ENCODE measurements at places on chromosomes 2 and 18.

- no peak for DNase-seq
These were observed 81.3 kb downstream of the ROCK2 start for GRCh38 chr2:11263177-11263576.

GRCh38 chr2:156332534-156333273 lies at the start of gene NR4A2:
Gene NR4A2, minus strand, starts transcription at chr2:156332721. Its CDS starts 2,535 bp downstream, at chr2:156330186.
- peak; percentile 80 for DNase-seq

GRCh38 chr2:192090911-192091310 lies 103.8 kb downstream of the TMEFF2 start:
- no peak for DNase-seq

GRCh38 chr2:132948211-132948610 lies 278.2 kb upstream of the LYPD1 start:
- DNase-seq: no peak

- DNase-seq: no peak
These were observed 135.4 kb upstream of the APCDD1 start for GRCh38 chr18:10319026-10319425.

- DNase-seq: no peak
These were observed 299.0 kb downstream of the FBXO15 start for GRCh38 chr18:73848656-73849055.

DNA sequence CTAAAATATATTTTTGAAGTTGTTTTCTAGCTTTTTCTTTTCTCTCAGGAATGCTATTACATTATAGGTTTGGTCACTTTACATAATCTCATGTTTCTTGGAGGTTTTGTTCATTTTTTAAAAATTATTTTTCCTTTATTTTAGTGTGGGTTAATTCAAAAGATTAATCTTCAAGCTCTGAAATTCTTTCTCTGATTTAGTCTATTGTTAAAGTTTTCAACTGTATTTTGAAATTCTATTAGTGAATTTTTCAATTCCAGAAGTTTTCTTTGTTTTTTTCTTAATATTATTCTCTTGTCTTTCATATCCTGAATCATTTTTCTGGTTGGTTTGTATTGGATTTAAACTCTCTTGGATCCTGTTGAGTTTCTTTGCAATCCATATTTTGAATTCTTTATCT lies 80.4 kb downstream of the MSTN start:
- no peak for DNase-seq

DNA sequence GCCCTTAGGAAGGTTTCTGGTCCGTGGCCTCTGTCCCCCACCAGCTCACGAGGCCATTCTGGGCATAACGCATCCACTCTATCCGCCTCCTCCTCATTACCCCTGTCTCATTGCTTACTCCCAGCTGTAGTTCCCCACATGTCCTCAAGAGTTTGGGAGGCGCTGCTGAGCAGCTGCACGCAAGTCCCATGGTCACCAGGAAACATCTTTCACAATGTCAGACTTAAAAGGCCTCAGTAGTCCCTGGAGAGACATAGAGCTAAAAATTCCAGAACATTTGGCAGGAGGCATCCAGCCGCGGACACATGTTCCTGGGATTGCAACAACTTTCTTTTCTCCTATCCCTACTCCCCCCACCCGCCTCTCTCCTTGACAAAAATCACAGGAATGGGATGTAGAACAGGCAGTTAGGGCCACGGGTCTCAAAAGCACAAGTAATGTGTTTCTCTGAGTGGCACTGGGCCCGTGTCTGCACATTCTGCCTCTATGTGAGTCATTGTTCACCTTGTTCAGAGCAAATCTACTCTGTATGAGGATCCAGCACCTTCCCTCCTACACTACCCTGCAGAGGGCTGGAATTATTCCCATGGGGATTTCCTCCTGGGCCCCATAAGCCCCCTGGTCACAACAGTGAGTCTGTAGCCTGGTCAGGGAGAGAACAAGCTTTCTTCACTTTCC lies 8.1 kb downstream of the LBH start:
- DNase-seq: no peak

- no peak for DNase-seq
These were observed 578 bp downstream of the IWS1 start for GRCh38 chr2:127525691-127526131.

DNA sequence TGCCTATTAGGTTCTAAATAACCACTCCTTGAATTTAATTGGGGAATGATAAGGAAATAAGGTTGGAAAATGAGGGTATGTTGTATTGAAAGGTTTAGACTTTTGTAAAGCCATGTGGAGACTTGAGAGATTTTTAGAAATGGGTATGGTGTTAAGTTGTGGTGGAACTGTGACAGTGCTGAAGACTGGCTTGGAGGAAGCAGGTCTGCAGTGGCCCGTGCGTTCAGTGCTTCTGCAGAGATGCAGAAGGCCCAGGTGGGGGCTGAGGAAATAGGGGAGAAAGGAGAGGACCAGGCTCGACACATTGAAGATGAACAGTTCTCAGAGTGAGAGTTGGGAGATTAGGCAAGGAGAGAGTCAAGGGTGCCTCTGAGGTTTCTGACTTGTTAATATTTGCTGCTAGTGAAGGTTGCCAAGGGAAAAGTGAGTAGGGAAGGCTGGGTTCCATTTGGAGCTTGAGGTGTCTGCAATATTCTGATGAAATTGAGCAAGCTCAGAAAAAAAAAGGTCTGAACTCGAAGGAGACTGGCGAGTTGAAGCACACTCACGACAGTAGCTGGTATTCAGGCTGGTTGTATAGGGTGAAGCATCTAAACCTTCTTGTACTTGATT lies 25.5 kb upstream of the SAG start:
- DNase-seq: no peak

GRCh38 chr2:29872870-29873269 lies 48.5 kb downstream of the ALK start:
- no peak for DNase-seq

GRCh38 chr18:49025767-49026500 lies 75.2 kb upstream of the SMAD7 start:
- no peak for DNase-seq
